ENCODE measurements at places on chromosomes 13 and 19.

DNA sequence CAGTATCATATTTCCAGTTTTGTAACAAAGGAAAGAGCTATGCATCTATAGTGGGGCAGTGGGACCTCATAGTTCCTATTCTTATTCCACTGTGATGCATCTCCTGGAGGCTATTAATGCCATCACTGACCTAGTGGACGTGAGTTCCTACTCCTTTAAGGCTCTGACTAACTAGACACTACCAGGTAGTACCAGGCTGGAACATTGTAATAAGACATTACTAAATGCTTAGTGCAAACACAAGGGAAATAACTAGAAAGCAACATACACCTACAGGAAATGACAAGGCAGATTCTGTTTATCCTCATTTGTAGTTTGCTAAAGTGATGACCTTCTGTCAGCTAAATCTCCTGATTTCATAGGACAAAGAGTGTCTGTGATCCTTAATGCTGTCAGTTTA lies 192.5 kb downstream of the POSTN start:
- no peak for DNase-seq

GRCh38 chr13:28408235-28408848 lies 86.6 kb downstream of the FLT1 start:
- DNase-seq: no peak

GRCh38 chr13:101150998-101151397 lies 265.3 kb downstream of the NALCN start:
- no peak for DNase-seq

GRCh38 chr19:2474232-2475017 lies 1.5 kb upstream of the GADD45B start:
- peak; percentile 94 for DNase-seq
